Stimulated activated CD4-positive, alpha-beta T cell treated with anti-CD3 and anti-CD28 coated beads, Interleukin-1b, Interleukin-23, amount 100 ng/mL, for 24 hours (primary cell): ENCODE measurements at places on chromosomes 5 and 9.

GRCh38 chr5:135487839-135488514 lies 35.8 kb upstream of the TIFAB start:
- DNase-seq: no peak

DNA sequence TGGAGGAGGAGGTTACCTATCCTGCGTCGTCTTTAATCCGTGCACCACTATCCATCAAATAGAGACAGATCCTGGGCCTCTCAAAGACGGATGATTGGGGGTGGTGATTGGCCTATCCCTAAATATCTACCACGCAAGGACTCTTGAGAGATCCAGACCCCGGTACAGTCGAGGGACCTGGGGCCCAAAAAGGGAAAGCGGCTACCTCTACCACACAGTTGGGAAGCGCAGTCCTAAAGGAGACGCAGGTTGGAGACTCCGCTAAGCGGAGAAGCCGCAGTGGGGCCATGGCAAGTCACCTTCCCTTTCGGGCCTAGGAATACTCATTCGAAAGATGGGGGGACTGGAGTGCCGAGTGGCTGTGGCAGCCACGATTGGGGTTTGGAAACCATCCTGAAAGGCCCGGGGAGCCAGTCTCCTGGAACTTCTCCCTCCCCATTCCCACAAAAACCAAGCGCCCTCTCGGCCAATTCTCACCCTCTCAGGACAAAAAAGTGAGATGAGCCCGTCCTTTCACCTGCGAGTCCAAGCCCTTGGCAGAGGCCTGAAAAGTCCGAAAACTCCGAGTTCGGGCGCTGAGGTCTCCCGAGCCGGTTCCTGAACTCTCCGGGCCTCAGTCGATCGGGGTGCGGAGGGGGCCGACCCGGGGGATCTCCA lies 499 bp upstream of the FOXE1 start:
- no peak for DNase-seq

GRCh38 chr9:34985311-34985899 lies 4.1 kb upstream of the DNAJB5 start:
- no peak for DNase-seq

GRCh38 chr9:21580636-21581378 lies 98.7 kb upstream of the IFNE start:
- DNase-seq: no peak

- no peak for DNase-seq
Measured at GRCh38 chr5:180553530-180553929, 37.8 kb downstream of the SCGB3A1 start.

GRCh38 chr5:168308976-168309598 lies 17.6 kb downstream of the WWC1 start:
- DNase-seq: no peak

DNA sequence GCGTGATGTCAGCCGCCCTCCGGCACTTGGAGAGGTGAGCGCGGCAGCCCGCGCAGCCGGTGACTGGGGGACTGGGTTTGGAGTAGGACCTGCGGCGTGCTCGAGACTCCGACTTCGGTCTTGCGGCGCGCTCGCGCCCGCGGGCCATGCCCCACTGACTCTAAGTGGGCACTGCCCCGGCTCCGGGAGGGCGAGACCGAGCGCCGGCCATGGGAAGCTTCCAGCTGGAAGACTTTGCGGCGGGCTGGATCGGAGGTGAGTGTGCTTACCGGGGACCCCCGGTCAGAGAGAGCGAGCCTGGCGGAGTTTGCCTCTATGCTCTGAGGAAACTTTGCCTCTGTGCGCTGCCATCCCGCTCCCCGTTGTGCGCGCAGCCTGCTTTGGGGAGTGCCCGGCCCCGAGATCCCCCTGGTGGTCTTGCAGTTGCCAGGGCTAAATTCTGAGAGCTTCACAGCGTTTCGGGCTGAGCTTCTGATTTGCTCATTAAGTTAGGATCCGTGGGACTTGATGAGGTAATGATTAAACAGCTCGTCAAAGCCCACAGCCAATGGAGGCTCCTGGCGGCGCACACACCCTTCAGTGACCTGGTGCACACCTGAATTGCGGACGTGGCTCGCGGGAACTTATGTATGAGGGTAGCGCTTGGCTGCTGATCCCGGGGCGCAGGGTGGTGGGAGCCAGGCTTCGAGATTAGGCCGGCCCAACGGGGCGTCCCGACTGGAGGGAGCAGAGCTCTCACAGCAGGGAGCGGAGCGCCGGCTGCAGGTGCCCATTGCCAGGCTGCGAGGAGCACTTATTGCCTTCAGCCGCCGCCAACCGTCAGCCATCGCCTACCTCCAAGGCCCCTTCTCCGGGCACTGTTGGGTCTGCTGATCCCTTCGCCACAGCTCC lies at the start of gene SLC25A48:
Gene SLC25A48, plus strand, starts transcription at position 25 of the 891 bp plus-strand sequence. Its CDS starts 185 bp downstream, at position 210.
- no peak for DNase-seq

DNA sequence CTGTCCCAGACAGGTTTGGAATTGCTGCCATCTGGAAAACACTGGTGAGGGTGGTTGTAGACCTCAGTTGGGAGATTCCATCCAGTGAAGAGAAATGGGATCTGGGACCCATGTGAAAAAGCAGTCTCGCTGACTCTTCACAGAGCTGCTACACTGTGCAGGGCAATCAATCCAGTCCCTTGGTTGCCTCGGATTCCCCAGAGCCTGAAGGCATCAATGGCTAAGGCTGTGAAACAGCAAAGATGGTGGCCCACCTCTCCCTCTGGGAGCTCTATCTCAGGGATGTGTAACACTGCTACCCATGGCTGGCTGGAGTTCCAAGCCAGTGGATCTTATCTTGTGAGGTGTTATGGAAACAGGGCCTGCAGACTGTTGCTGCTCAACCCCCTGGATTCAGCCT lies 256.1 kb downstream of the TMEM38B start:
- no peak for DNase-seq

- no peak for DNase-seq
Measured at GRCh38 chr9:130320723-130321481, 55.3 kb downstream of the HMCN2 start.

DNA sequence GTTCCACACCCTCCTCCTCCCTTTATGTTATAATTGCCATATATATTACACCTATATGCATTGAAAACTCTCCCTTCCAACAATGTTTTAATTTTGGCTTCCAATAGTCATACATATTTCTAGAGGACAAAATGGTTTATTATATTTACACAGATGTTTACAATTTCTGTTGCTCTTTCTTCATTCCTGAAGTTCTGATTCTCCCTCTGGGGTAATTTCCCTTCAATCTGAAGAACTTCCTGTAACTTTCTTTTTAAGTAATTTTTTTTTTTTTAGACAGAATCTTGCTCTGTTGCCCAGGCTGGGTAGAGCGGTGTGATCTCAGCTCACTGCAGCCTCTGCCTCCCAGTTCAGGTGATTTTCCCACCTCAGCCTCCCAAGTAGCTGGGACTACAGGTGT lies 173.0 kb upstream of the MAP1B start:
- no peak for DNase-seq

- DNase-seq: peak; percentile 23
Measured at GRCh38 chr5:10760096-10760920, 726 bp downstream of the DAP start.
